ENCODE measurements at places on chromosomes 2 and 18.

- DNase-seq: no peak
Measured at GRCh38 chr18:60943297-60943696, 389.9 kb upstream of the CDH20 start.

- DNase-seq: no peak
Measured at GRCh38 chr18:32243358-32243757, 53.5 kb downstream of the MEP1B start.

DNA sequence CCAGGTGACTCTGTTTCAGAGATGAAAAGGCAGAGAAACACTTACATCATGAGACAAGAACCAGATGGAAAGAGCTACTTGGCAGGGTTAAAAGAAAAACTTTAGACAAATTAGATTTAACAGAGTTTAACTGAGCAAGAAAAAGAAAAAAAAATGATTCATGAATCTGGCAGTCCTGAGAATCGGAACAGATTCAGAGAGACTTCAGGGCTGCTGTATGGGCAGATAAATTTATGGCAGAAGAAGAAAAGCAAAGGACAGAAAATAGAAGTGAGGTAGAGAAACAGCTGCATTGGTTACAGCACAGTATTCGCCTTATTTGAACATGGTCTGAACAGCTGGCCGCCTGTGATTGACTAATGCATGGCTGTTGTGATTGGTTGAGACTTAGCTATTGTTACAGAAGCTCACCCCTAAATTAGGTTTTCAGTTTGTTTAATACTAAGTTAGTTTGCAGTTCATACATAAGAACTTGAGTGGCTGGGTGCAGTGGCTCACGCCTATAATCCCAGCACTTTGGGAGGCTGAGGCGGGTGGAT, 43.0 kb upstream of the RHOB start:
- no peak for DNase-seq

- no peak for DNase-seq
Measured at GRCh38 chr18:26479065-26479680, 69.2 kb downstream of the KCTD1 start.

Measured in NCI-H2081 treated with DMSO at 0.1 percent for 48 hours (cell line).